GM23338 (cell line): ENCODE measurements at places on chromosomes 11 and 22. TPM values are rescaled to one million over a fixed set of nuclear protein-coding genes. Genes with fewer than 3 reads are reported as not detected.

DNA sequence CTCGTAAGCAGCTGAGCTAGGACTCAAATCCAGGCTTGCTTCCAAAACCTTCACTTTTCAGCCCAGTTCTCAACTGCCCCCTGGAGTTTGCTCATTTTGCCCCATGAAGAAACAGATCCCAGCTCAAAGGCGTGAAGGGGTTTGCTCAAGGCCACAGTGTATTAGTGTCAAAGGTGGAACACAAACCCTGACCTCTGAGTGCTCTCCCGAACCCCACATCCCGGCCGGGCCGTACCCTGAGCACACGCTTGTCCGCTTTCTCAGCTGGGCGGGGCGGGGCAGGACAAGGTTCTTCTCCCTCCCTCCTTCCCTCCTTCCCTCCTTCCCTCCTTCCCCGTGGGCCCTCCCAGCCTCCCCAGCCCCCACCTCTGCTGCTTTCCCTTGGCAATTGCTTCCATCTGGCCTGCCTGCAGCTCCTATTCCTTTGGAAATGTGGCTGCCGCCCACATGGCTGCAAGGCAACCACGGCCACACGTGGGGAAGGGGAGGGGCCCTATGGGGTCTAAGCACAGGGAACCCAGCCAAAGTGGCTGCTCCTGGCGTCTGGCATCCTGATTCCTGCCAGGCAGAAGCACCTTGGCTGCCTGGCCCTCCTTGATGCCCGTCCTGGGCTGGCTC, 4.1 kb downstream of the ST3GAL4 start:
- H3K4me1 ChIP-seq: peaks cover 17% of the 10 kb centered on the region
- no peaks in the 10 kb centered on the region for H3K27me3 ChIP-seq
- DNase-seq: no peak

GRCh38 chr11:32847511-32847910, 17.8 kb downstream of the PRRG4 start:
- H3K4me1 ChIP-seq: no peaks in the 10 kb centered on the region
- H3K27me3 ChIP-seq: no peaks in the 10 kb centered on the region
- DNase-seq: no peak

DNA sequence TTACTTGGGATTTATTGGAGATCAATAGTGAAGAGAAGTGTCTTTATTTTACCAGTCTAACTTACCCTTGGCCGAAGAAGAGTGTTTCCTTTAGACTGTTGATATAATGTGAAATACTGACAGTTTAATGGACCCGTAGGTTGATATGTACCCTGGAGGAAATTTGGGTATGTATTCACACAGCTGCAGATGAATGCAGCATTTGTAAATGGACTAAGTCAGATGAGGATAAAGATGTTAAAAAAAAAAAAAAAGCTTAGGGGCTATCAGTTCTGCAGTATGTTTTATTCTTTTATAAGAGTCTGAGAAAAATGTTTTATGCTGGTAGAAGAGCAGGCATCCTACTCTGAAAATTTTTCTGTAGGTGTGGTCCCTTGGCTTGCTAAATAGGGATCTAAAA, 2.7 kb downstream of the REXO2 start:
- H3K4me3 ChIP-seq: peak overlapping the region; percentile 72; the same call in 1 of the 2 replicates
- H3K27me3 ChIP-seq: no peaks in the 10 kb centered on the region
- peaks cover 6% of the 10 kb centered on the region; the same call in 1 of the 2 replicates for H3K36me3 ChIP-seq
- peaks cover 35% of the 10 kb centered on the region for H3K4me1 ChIP-seq
- no peak overlapping the region for H3K27ac ChIP-seq
- no peak for DNase-seq

- H3K4me1 ChIP-seq: peaks cover 34% of the 10 kb centered on the region
- peak; percentile 94 for DNase-seq
- no peaks in the 10 kb centered on the region for H3K36me3 ChIP-seq
- peaks cover 17% of the 10 kb centered on the region for H3K27me3 ChIP-seq
- H3K4me3 ChIP-seq: peak within 1 kb of the TSS; percentile 87
Measured at GRCh38 chr11:133956650-133957633, at the start of gene IGSF9B. Gene IGSF9B, minus strand, starts transcription at chr11:133956968. Its CDS starts 214 bp downstream, at chr11:133956754.

DNA sequence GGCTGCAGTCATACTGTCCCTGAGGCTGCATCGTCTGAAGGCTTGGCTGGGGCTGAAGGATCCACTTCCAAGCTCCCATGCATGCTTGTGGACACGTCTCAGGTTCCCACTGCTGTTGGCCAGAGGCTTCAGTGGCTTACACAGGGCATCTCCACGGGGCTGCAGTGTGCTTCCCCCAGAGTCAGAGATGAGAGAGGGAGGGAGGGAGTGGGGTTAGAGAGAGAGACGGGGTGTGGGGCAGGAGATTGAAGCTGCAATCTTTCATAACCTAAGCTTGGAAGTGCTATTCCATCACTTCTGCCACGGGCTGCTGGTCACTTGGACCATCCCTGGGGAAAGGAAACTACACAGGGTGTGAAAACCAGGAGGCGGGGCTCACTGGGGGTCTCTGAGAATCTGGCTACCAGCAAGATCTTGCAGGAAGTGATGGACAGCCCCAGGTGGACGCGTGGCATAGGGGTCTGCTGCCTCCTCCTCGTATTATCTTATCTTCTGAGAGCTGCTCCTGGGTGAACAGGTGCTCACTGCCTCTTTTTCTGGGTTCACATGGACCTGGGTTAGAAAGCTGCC, 63.0 kb upstream of the MYEOV start:
- DNase-seq: no peak
- no peaks in the 10 kb centered on the region for H3K27me3 ChIP-seq
- no peak overlapping the region for H3K27ac ChIP-seq
- no peaks in the 10 kb centered on the region for H3K4me1 ChIP-seq
- H3K4me3 ChIP-seq: no peak overlapping the region

GRCh38 chr11:78000193-78000592, 5.7 kb upstream of the INTS4 start:
- H3K27ac ChIP-seq: no peak overlapping the region
- no peaks in the 10 kb centered on the region for H3K27me3 ChIP-seq
- peak; percentile 92 for DNase-seq
- no peaks in the 10 kb centered on the region for H3K36me3 ChIP-seq

Gene CHRDL2
- 0.16 and 0.21 TPM in 2 replicates for total RNA-seq

Gene SCT
- total RNA-seq: not detected in 2 replicates

Gene A4GALT
- total RNA-seq: 12.7 and 16.2 TPM in 2 replicates

Gene MUC5AC
- not detected in 2 replicates for total RNA-seq

Gene LMNTD2
- total RNA-seq: 1.3 and 1.8 TPM in 2 replicates

Gene RIMBP3B
- 0.04 and 0.10 TPM in 2 replicates for total RNA-seq

Gene MAJIN
- not detected in 2 replicates for total RNA-seq
